Fibroblast of gingiva (primary cell): ENCODE measurements at places on chromosomes 7 and 10.
A peak's percentile ranks its signal among the peaks of the same experiment; 100 is the strongest.

- DNase-seq: peak; percentile 79
Observed at GRCh38 chr10:74394416-74394969, 243.5 kb downstream of the ADK start.

- no peak for DNase-seq
Observed at GRCh38 chr7:108201766-108202165, 71.6 kb upstream of the LAMB4 start.

DNA sequence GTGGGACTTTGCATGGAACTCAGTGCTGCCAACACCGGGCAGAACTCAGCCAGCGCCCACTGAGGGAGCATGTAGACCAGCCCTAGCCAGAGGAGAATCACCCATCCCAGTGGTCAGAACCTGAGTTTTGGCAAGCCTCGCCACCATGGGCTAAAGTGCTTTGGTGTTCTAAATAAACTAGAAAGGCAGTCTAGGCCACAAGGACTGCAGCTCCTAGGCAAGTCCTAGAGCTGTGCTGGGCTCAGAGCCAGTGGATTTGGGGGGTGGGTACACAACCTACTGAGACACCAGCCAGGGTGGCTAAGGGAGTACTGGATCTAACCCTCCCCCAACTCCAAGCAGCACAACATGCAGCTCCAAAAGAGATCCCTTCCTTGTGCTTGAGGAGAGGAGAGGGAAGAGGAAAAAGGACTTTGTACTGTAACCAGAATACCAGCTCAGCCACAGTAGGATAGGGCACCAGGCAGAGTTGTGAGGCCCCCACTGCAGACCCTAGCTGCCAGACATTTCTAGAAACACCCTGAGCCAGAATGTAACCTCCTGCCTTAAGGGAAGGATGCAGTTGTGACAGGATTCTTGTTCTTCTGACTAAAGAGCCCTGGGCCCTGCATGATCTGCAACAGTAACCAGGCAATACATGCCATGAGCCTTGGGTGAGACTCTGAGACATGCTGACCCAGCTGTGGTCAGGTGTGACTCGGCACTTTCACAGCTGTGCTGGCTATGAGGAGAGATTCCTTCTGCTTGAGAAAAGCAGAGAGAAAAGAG, 24.4 kb downstream of the GSDME start:
- peak; percentile 75 for DNase-seq

- no peak for DNase-seq
Observed at GRCh38 chr7:21172800-21173199, 255.1 kb upstream of the SP4 start.

- no peak for DNase-seq
Observed at GRCh38 chr10:21212912-21213311, 312.6 kb downstream of the SKIDA1 start.

- no peak for DNase-seq
Observed at GRCh38 chr7:125406111-125406510, 476.5 kb upstream of the POT1 start.

GRCh38 chr7:121513105-121513504, 117.0 kb upstream of the FAM3C start:
- no peak for DNase-seq

DNA sequence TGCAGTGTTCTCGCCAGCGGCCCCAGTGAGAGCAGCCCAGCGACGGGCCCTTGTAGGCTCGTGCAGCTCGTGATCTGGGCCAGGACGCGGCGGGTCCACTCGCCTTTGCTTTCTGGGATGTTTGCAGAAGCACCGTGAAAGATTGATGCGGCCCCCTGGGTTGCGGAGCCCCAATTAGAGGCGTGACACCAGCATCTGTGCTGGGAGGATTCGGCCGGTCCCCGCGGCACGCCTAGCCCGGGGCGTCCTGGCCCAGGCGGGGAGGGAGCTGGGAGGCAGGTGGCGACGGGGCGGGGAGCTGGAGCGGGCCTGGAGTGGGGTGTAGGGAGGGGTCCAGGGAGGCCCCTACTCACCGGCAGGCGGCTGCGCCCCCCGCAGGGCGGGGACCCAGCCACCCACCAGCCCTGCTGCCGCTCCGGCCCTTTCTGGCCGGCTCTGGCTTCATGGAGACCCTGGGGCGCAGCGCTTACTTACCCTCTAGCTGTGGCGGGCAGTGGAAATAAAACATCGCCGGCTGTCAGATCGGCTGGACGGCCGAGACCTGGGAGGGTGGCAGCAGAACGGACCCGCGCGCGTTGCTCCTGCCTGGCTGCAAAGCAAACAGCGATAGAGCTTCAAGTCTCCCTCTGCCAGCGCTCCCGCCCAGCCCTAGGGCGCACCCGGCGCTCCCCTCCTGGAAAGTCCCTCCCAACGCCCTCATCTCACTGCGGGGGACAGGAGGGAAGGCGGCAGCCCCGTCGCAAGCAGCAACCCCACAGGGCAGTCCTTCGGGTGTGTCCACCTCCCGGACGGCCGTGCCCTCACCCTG, 752 bp downstream of the DRGX start:
- DNase-seq: no peak

DNA sequence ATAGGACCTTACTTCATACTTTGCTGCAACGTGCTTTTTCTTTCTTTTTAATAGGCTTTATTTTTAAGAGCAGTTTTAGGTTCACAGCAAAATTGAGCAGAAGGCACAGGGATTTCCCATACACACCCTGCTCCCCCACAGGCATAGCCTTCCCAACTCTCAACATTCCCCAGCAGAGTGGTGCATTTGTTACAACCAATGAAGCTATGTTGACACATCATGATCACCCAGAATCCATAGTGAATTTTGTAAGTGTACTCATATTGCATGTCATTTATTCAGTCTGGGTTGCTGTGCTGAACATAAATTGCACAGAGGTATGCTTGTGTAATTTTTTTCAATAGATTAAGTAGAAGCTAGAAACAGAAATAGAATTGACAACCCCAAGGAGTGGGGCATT, 327.3 kb downstream of the INHBA start:
- DNase-seq: no peak

GRCh38 chr10:63866747-63867140, 345.5 kb downstream of the REEP3 start:
- no peak for DNase-seq

DNA sequence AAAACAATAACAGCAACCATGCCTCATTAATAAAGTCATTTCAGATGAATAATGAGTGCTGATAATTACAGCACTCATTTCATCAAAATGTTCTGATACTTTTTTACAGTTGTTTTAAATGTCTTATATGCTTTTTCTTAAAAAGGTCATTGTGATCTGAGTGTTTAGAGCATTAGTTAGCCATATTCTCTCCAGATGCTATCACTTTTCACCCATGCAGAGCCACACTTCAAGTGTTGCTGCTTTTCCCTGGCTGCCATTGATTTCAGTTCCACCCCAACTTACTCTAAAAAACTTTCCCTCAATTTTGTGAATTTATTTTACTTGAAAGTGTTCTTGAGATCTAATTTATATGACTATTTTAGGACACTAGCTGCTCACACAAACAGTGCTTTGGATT, 41.8 kb downstream of the NUP205 start:
- no peak for DNase-seq

GRCh38 chr10:32149252-32149955, 93.2 kb upstream of the KIF5B start:
- peak; percentile 97 for DNase-seq

GRCh38 chr10:79320820-79321493, 26.3 kb upstream of the PPIF start:
- peak; percentile 96 for DNase-seq

- DNase-seq: no peak
Observed at GRCh38 chr10:90983914-90984549, 63.1 kb upstream of the ANKRD1 start.

GRCh38 chr10:6388261-6388893, 185.6 kb downstream of the PFKFB3 start:
- DNase-seq: no peak

GRCh38 chr10:10886861-10887531, 130.7 kb upstream of the CELF2 start:
- DNase-seq: no peak

DNA sequence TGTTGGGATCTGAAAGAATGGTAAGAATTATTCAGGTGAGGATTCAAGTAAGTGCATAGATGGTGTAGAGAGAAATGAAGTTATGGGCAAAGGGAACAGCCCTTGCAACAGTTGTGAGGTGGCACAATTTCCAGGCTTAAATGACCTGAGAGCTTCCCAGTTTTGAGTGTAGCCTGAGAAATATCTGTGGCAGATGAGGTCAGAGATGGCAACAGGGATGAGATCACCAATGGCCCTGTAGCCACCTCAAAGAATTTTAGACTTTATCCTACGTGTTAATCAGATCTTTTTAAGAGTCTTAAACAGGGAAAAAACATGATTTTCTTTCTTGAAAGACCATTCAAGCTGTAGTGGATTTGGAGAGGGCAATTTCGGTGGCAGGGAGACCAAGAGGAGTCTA, 1.9 kb upstream of the NRF1 start:
- DNase-seq: no peak

GRCh38 chr7:137036768-137037167, 168.3 kb downstream of the CHRM2 start:
- DNase-seq: no peak

GRCh38 chr7:920351-921070, 34.0 kb downstream of the ADAP1 start:
- DNase-seq: no peak

DNA sequence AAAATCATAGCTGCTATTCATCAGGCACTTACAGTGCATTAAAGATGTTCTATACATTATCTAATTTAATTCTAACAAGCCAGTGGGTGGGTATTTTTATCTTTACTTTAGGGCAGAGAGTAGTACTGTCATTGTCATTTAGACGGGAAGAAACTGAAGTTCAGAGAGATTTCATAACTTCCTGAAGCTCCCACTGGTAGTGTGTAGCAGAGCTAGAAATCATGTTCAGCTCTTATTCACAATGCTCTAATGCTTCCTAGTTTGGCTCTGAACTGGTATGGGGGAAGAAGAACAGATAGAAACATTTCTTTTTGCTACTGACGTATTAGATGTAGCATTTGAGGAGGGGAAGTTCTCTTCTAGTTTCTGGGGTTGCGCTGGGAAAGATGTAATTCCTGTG, 116.7 kb downstream of the CYP26A1 start:
- DNase-seq: no peak

- peak; percentile 20 for DNase-seq
Observed at GRCh38 chr10:77245953-77246352, 391.7 kb downstream of the KCNMA1 start.

- no peak for DNase-seq
Observed at GRCh38 chr10:27169849-27170248, 14.7 kb downstream of the MASTL start.

- DNase-seq: peak; percentile 78
Observed at GRCh38 chr10:15859906-15860691, at the start of gene MINDY3. TSS of gene MINDY3 (minus strand) at chr10:15860507. CDS start at chr10:15860299, 208 bp downstream.

DNA sequence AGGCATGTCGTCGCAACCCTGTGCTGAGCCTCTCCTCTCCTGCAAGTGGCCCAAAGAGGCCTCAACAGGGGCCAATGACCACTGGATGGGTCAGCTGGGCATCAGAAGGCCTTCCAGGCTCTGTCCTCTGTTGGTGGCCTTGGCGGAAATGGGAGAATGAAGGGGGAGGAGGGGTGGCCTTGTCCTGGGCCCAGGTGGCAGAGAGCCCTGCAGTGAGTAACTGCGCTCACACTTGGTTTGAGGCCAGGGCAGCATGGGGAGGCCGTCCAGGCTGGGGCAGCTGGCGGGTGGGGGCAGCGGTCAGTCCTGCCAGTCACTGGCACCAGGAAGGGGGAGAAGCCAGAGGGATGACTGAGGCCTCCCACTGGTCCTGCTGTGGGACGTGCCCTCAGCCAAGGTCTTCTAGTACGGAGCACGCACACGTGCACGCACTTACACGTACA, 59.8 kb downstream of the LHPP start:
- no peak for DNase-seq

- DNase-seq: no peak
Observed at GRCh38 chr7:926061-927030, 28.1 kb downstream of the ADAP1 start.

GRCh38 chr10:102198027-102198426, 28.1 kb upstream of the ELOVL3 start:
- DNase-seq: no peak

- no peak for DNase-seq
Observed at GRCh38 chr7:118449797-118450567, 225.5 kb downstream of the ANKRD7 start.

DNA sequence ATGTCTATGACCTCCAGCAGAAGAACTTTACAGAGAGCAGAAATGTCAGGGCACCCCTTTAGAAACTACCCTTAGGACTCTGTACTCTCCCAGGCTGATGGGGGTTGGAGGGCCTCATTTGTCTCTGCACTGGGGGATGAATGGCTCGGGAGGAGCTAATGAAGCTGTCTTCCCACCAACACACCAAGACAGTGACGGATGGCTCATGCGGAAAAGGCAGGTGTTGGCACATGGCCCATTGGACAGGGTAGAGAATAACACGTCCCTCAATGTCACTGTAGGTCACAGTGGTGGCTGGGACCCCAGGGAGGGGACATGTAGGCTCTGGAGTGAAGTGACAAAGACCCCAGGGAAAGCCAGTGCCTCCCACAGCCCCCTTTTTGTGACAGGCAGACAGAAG, 64.0 kb upstream of the PCBD1 start:
- no peak for DNase-seq

DNA sequence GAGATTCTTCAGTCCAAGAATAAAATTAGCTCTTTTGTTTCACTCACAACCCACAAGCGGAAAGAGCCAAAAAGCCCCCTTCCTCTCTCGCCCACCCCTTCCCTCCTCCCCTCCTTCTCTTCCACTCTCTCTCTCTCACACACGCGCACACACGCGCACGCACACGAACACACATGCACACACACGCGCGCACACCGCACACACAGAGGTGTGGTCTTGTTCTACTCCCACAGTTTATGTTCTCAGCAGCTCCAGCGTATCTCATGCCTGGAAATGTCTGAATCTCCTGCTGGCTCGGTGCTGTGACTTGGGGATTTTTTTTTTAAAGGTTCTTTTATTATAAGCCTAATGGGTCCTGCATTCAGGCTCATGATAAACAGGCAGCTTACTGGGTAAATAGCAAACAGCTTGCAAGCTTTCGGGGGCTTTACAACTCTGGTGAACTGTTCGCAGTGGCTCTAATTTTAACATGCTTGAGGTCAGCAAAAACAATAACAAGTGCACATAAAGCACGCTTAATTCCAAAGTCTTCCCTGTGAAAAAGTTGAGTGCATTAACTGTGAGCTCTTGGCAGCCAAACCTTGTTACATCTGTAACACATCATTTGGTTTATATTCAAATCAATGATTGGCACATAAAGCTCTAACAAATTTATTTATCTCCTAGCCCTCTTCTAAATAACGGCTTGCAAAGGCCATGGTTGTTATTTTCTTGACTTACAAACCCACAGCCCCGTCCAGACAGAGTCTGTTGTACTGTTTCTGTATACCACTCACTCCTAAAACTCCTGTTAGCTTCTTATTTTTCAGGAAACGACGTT, 424.1 kb upstream of the MGMT start:
- DNase-seq: no peak

DNA sequence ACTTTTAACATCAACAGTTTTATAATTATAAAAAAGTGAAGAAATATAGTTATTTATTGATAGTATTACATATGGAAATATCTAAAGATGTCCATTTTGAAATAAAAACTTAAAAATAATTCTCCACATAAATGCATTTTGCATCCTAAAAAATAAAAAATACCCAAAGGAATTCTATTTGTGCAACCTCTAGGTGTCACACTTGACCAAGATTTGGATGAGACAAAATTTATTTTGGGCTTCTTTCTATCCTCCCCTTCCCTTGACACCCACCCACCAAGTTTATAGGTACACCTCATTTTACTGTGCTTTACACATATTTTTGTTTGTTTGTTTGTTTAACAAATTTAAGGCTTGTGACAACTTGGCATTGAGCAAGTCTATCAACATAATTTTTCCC, 3.3 kb upstream of the THSD7A start:
- no peak for DNase-seq
